ENCODE measurements at places on chromosomes 13 and 19.
A peak's percentile ranks its signal among the peaks of the same experiment; 100 is the strongest.

DNA sequence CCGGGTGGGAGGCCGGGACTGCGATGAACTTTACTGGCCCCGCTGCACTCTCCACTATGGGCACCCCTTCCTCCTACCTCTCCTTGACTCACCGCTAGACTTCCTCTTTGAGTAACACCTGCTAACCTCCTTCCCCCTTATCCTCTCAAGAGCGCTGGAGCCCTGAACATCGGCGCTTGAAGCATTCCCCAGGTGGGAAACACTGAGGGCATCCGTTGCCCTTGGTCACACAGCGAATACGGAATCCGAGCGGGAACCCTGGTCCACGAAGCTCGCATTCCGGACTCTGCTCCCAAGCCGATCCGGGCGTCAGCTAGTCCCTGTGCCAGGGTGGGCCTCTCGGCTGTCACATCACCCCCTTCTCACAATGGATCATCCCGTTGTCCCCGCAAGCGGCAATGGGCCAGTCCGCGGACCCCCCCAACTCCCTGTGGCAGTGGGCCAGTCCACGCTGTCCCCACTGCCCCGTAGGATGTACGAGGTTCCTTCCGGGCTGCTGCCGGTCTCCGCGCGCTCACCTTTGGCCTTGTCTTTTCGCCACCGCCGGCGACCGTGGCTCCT lies 4.2 kb downstream of the LIPE start:
- DNase-seq, result no peak

GRCh38 chr19:17855280-17856152 lies 4.2 kb upstream of the RPL18A start:
- DNase-seq, result peak; percentile 52

DNA sequence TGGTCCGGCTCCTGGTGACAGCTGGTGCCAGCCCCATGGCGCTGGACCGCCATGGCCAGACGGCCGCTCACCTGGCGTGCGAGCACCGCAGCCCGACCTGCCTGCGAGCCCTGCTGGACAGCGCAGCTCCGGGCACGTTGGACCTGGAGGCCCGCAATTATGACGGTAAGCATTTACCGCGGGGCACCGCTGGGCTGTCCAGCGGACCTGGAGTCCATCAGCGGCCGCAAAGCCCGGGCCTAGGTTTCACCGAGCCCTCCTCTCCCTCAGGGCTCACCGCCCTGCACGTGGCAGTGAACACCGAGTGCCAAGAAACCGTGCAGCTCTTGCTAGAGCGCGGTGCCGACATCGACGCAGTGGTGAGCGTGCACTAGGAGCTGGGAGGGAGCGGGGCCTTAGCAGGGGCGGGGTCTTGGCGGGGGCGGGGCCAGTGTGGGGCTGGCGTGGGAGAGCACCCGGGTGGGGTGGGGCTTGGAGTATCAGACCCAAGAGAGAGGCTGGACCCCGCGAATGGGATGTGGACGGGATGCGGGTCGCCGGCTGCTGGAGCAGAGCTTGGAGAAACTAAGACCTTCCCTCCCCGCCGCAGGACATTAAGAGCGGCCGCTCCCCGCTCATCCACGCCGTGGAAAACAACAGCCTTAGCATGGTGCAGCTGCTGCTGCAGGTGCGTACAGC lies 8.7 kb downstream of the BCL3 start:
- no peak for DNase-seq

GRCh38 chr13:99963816-99964339 lies 7.7 kb downstream of the ZIC5 start:
- DNase-seq, result no peak

DNA sequence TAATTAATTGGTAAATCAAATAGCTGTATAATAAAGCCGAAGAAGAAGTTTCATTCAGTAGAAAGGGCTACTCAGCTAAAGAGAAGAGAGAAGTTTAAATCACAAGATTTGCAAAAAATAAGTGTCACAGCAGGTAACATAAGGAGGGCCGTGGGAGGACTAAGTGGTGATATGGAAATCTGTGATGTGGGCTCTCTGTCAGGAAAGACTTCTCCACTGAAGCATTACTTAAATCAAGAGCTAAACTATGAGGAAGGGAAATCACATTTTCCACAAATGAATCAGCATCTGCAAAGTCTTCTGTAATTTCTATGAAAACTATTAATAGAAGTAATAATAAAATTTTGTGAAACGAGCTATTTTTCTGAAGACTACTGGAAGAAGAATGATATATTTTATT lies 153.8 kb downstream of the PCDH9 start:
- no peak for DNase-seq

- DNase-seq, result no peak
Observed at GRCh38 chr19:5697022-5697889, 7.2 kb downstream of the RPL36 start.

DNA sequence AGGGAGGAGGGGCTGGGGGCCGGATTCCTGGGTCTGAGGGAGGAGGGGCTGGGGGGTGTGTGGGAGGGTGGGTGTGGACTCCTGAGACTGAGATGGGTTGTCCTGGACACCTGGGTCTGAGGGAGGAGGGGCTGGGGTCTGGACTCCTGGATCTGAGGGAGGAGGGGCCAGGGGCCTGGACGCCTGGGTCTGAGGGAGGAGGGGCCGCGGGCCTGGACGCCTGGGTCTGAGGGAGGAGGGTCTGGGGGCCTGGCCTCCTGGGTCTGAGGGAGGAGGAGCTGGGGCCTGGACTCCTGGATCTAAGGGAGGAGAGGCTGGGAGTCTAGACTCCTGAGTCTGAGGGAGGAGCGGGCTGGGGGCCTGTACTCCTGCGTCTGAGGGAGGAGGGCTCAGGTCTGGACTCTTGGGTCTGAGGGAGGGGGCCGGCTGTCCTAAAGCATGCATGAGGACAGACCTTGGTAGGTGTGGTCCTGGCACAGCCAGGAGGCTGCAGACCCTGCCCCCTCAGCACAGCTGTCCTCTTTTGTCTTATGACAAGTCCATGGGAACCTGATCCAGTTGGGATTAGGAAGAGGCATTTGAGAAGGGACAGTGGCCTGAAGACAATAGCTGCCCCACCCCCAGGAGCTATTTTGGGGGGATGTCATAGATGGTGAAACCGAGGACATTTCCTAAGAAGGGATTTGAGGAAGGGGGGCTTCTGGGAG lies 1.3 kb downstream of the TNNT1 start:
- no peak for DNase-seq

GRCh38 chr19:35207391-35207871 lies 21.1 kb downstream of the FAM187B start:
- DNase-seq, result no peak

- DNase-seq, result no peak
Observed at GRCh38 chr13:54758795-54759194, 1730.2 kb downstream of the OLFM4 start.

- no peak for DNase-seq
Observed at GRCh38 chr13:113166681-113167080, 8.2 kb downstream of the PROZ start.

GRCh38 chr13:102599426-102600012 lies 2.7 kb downstream of the TPP2 start:
- no peak for DNase-seq

DNA sequence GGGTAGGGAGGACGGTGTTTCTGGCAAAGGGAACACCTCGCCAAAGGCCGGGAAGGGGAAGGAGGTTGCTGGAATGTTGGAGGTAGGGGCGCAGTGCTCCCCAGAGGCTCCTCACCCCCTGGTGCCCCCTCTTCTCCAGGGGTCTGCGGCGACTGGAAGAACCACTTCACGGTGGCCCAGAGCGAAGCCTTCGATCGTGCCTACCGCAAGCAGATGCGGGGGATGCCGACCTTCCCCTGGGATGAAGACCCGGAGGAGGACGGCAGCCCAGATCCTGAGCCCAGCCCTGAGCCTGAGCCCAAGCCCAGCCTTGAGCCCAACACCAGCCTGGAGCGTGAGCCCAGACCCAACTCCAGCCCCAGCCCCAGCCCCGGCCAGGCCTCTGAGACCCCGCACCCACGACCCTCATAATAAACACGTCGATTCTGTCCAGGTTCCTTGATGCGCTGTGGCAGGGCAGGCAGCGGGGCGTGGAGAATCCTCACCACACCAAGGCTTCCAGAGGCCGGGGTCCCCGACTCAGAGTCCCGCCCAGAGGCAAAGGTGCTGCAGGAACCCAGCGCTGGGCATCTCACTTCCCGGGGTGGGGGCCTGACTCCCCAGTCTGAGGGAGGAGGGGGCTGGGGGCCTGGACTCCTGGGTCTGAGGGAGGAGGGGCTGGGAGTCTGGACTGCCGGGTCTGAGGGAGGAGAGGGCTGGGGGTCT lies 7.4 kb upstream of the SPACA4 start:
- no peak for DNase-seq

DNA sequence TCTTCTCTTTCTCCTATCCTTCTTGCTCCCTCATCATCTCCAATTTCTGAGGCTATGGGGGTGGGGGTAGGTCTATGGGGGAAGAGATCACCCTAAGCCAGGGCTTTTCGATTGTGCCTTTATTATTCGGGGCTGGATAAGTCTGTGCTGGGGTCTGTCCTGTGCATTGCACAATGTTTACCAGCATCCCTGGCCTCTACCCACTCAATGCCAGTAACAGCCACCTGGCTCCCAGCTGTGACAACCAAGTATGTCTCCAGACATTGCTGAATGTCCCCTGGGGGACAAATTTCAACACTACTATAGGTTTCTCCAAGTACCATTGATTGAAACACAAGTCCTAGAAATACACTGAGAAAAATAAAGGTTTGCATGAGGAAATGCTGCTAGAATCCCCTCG lies 13.2 kb downstream of the CBY2 start:
- DNase-seq, result no peak

DNA sequence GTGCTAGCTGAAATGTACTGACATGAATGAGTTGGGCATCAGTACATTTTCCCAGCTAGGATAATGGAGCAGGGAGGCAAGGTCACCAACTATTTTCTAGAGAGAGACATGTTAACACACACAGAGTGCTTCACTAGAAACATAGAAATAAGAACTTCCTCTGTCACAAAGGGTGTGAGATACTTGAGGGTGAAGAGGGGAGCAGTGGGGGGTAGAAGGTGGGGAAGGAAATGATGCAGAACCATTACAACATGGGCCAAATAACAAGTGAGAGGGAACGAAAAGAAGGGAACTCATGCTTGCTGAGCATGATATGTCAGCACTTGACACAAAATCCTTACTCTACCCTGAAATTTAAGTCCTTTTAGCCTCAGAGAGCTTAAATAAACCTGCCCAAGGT lies 87.8 kb upstream of the RFC3 start:
- DNase-seq, result no peak

- no peak for DNase-seq
Observed at GRCh38 chr19:49552749-49553148, 24.9 kb downstream of the RCN3 start.

- no peak for DNase-seq
Observed at GRCh38 chr19:6753178-6754031, 13.8 kb downstream of the SH2D3A start.

GRCh38 chr19:17677002-17677401 lies 11.2 kb downstream of the UNC13A start:
- no peak for DNase-seq

DNA sequence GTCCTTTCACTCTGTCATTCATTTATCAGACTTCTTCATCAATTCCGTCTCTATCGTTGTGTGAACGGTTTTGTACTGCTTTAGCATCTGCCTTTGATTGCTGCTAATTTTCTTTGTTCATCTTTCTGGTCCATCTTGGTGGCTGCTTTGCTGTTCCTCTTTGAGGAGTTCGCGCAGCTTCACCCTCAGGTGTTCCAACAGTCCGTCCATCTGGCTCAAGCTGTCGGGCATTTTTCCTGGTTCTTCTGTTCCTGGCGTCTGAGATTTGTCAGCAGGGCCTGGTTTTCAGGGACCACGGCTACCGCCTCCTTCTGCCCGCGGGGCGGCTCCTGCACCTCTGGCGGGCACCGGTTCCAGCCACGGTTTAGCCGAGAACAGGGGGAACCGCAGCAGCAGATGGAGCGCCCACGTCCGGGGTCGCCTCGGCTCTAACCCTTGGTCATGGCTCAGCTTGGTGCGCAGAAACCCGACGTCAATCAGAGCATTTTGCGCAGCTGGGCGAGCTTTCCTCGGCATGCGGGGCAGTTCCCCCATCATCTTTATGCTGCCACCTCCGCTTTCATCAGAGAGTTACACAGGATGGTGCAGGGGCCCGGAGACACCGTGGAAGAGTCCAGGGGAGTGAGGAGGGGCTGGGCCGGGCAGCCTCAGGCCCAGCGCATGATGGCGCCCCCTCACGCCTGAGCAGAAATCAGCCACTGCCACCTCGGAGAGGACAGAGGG lies 89.5 kb downstream of the ZNF100 start:
- no peak for DNase-seq

GRCh38 chr13:30805603-30806011 lies 70.3 kb downstream of the ALOX5AP start:
- DNase-seq, result no peak

- DNase-seq, result no peak
Observed at GRCh38 chr13:101026736-101027398, 352.3 kb upstream of the TMTC4 start.

GRCh38 chr13:45838171-45838745 lies 13.3 kb downstream of the SIAH3 start:
- no peak for DNase-seq

DNA sequence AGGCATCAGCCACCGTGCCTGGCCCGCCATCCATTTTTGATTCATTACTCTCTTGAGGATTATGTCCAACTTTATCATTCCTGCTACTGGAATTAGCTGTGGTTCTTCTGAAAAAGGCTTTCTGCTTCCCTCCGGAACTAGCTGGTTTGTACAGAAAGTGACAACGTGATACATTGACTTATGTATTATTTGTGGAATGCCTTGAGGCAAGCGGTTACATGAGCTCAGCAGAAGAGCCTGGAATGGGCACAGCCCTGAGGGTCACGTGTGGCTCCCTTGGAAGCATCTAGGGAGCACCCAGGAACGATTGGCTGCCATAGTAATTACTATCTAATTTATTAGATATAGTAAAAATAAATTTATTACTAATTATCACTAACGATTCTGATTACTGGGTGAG lies 14.4 kb upstream of the RETN start:
- no peak for DNase-seq

GRCh38 chr19:14582894-14583340 lies at the start of gene CLEC17A:
TSS of gene CLEC17A (plus strand) at chr19:14583084. CDS start at chr19:14583161, 77 bp downstream.
- no peak for DNase-seq

GRCh38 chr13:112675366-112675756 lies 14.5 kb upstream of the ATP11A start:
- no peak for DNase-seq

- DNase-seq, result peak; percentile 34
Observed at GRCh38 chr13:49810567-49811526, 18.4 kb upstream of the KPNA3 start.

DNA sequence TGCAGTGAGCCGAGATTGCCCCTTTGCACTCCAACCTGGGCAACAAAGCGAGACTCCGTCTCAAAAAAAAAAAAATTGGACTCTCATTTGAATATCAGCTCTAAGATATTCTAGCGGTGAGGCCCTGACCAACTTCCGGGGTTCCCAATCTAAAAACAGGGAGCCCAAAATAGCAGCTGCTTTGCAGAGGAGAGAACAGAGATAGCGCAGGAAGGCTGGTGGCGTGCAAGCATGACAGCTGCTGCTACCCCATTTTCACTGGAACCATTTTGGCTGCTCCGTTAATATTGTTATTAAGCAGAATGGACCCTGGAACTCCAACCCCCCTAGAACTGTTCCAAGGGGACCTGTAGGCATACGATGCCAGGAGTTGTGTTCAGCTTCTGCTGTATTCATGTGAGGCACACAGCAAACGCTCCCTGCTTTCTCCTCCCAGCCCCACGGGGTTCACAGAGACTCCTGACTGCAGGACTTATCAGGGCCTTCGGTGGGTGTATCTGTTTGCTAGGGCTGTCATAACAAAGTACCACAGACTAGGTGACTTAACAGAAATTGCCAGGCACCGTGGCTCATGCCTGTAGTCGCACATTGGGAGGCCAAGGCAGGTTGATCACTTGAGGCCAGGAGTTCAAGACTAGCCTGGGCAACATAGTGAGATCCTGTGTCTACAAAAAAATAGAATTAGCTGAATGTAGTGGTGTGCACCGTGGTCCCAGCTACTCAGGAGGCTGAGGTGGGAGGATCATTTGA lies 11.5 kb downstream of the STXBP2 start:
- no peak for DNase-seq
